ENCODE measurements at places on chromosomes 6 and 20.

DNA sequence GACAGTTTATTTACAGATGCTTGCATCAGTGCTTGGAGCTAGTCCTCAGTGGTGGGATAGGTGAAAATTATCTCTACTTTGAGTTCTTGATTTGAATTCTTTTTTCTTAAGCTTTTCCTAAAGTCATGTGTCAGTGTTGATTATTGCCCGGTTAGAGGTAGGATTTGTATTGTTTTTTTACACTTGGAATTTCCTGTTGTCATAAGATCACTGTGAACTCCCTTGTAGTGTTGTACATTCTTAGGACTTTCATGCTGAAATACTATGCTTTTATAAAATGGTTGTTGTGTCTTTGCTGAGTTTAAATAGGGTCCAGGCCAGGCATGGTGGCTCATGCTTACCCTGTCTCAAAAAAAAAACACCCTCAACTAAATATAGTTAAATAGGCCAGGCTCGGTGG, 20.3 kb downstream of the ASXL1 start:
- no peak overlapping the region for H3K4me3 ChIP-seq
- H3K36me3 ChIP-seq, result no peaks in the 10 kb centered on the region
- H3K27me3 ChIP-seq, result no peaks in the 10 kb centered on the region

DNA sequence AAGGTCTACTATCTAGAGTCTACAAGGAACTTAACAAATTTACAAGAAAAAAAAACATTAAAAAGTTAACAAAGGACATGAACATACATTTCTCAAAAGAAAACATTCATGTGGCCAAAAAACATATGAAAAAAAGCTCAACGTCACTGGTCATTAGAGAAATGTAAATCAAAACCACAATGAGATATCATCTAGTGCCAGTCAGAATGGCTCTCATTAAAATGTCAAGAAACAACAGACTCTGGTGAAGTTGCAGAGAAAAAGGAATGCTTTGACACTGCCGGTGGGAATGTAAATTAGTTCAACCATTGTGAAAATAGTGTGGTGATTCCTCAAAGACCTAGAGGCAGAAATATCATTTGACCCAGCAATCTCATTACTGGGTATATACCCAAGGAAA, 48.3 kb downstream of the OGFRL1 start:
- no peaks in the 10 kb centered on the region for H3K4me1 ChIP-seq
- H3K27ac ChIP-seq, result no peak overlapping the region
- DNase-seq, result no peak
- H3K27me3 ChIP-seq, result no peaks in the 10 kb centered on the region
- no peak overlapping the region for H3K4me3 ChIP-seq

- H3K4me3 ChIP-seq, result no peak within 1 kb of the TSS
- H3K27me3 ChIP-seq, result no peaks in the 10 kb centered on the region
- no peaks in the 10 kb centered on the region for H3K4me1 ChIP-seq
- no peak for DNase-seq
- no peak within 1 kb of the TSS for H3K27ac ChIP-seq
- H3K36me3 ChIP-seq, result no peaks in the 10 kb centered on the region
These were observed at the start of gene HLA-DQB2 for GRCh38 chr6:32763421-32763820. HLA-DQB2 (minus strand) TSS chr6:32763532; CDS start chr6:32763470, 62 bp downstream.

- no peaks in the 10 kb centered on the region for H3K36me3 ChIP-seq
- no peaks in the 10 kb centered on the region for H3K27me3 ChIP-seq
- H3K27ac ChIP-seq, result no peak overlapping the region
- no peaks in the 10 kb centered on the region for H3K4me1 ChIP-seq
- DNase-seq, result no peak
- H3K4me3 ChIP-seq, result no peak overlapping the region
These were observed 342.1 kb upstream of the NRSN1 start for GRCh38 chr6:23783901-23784300.

DNA sequence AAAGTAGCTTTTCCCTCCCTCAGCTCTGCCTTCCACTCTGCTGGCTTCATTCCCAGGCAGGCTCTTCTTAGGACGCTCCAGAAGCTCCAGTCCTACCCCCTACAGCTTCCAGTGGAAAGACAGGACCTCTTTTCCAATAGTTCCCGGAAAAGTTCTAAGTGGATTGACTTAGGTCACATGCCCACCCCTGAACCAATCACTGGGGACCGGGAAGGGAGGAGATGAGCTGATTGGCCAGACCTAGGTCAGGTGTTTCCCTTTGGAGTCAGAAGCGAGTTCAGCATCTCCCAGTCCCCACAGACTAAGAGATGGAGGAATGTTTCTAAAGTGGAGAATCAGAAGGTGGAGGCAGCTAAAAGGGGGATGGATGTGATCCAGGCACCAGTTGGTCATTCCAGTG, 62.9 kb upstream of the KCNG1 start:
- no peaks in the 10 kb centered on the region for H3K4me1 ChIP-seq
- H3K36me3 ChIP-seq, result no peaks in the 10 kb centered on the region
- no peak for DNase-seq
- no peak overlapping the region for H3K4me3 ChIP-seq
- peaks cover 2% of the 10 kb centered on the region for H3K27me3 ChIP-seq
- H3K27ac ChIP-seq, result no peak overlapping the region

DNA sequence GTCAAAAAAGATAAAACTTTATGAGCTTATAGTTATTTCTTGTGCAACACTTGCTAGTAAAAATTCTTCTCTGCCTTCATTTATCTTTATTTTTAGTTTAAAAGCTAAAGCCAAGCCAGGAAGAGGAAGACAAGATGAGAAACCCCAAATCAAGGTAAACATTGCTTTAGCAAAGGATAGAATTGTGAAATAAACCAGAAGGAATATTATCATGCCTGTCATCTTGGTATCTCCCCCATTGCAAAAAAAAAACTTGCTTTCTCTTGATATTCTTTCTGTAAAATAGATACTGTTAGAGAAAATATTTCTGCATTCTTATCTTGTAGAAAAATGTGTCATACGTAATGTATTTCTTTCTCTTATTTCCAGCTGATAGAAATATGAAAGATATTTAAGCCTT, 432.8 kb downstream of the GJA1 start:
- H3K4me3 ChIP-seq, result no peak overlapping the region
- H3K36me3 ChIP-seq, result no peaks in the 10 kb centered on the region

- no peak for DNase-seq
- H3K4me3 ChIP-seq, result no peak overlapping the region
- peak overlapping the region; percentile 59 for H3K27ac ChIP-seq
- no peaks in the 10 kb centered on the region for H3K4me1 ChIP-seq
- no peaks in the 10 kb centered on the region for H3K27me3 ChIP-seq
- H3K36me3 ChIP-seq, result no peaks in the 10 kb centered on the region
These were observed 252.0 kb upstream of the JAG1 start for GRCh38 chr20:10925767-10926166.

GRCh38 chr6:75106426-75106825, 99.4 kb downstream of the COL12A1 start:
- no peaks in the 10 kb centered on the region for H3K36me3 ChIP-seq
- H3K27ac ChIP-seq, result no peak overlapping the region
- no peak overlapping the region for H3K4me3 ChIP-seq
- DNase-seq, result no peak

GRCh38 chr6:73107016-73107415, 118.3 kb downstream of the KHDC1L start:
- no peaks in the 10 kb centered on the region for H3K27me3 ChIP-seq
- no peaks in the 10 kb centered on the region for H3K4me1 ChIP-seq
- no peak for DNase-seq
- no peak overlapping the region for H3K27ac ChIP-seq

DNA sequence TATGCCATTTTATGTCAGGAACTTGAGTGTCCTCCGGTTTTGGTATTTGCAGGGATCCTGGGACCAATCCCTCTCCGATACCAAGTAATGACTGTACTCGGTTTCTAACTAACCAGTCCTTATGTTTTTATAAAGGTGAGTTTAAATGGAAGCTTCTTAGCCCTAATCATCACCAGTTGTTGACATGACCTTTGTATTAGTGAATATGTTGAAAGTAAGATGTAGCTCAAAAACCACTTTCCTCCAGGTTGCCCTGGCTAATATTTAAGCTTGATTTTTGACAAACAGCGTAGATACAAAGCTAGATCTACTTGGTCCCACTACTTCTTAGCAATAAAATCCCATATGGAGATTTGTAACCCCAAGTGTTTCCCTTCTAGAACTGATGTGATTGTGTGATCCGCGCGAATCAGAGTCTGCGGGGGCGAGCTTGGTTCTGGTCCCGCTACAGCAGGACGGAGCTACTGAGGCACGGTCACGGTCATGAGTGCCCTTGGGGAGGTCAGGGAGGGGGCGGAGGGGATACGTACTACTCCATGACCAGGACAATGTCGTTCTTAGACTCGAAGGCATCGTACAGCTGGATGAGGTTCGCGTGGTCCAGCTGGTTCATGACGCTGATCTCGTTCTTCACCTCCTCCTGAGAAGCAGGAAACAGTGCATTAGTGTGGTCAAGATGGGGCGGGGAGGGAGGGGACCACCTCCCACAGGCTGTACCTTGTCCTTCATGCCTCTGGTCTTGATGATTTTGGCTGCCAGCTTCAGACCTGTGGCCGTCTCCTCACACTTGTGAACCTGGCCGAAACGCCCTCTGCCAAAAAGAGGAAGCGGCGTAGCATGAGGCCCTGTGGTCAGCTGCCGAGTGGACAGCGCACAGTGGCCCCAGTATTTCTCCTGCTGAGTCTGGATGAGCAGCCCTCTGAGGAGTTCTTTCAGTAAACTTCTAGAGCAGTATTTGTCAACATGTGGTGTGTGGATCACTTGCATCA, 65.7 kb downstream of the MYLK4 start:
- no peak overlapping the region for H3K4me3 ChIP-seq
- no peak overlapping the region for H3K27ac ChIP-seq
- H3K27me3 ChIP-seq, result no peaks in the 10 kb centered on the region
- no peaks in the 10 kb centered on the region for H3K36me3 ChIP-seq

DNA sequence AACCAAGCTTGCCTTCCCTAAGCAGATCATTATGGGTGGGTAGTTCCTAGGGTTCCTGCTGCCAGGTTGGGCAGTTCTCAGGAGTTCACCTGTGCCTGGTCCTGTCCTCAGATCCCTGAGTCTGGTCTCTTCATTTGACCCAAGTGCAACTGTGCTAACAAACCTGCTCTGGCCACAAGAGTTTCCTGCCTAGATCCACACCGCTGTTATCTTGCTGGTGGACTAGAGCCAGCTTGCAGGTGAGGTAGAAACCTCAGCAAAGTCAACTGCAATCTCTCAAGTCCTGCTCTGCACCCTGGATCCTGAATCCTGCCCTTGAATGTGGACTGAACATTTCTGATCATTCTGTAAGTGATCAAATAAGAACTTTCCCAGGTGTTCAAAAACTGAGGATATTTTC, 191.8 kb upstream of the LRFN2 start:
- no peak overlapping the region for H3K4me3 ChIP-seq
- DNase-seq, result no peak
- H3K36me3 ChIP-seq, result no peaks in the 10 kb centered on the region
- H3K27me3 ChIP-seq, result no peaks in the 10 kb centered on the region
- H3K27ac ChIP-seq, result no peak overlapping the region
- H3K4me1 ChIP-seq, result no peaks in the 10 kb centered on the region

- no peak overlapping the region for H3K4me3 ChIP-seq
- no peak for DNase-seq
- no peaks in the 10 kb centered on the region for H3K36me3 ChIP-seq
These were observed 116.2 kb upstream of the PLCB4 start for GRCh38 chr20:8952721-8953120.

DNA sequence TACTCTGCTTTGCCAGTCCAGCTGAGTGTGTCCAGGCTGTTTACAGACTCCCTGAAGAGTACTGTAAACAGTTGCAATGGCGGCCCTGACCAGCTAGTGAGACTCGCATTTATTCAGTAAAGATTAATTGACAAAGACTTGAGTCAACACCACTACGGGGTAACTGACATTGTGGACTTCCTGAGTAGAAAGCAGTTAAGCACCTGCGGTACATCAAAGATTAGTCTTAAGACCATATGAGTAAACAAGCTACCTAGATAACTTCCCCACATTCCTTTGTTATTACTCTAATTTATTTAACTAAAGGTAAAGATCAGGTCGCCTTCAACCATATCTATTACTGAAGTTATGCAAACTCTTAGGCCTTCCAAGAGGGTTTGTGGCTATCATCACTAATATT, 12.6 kb downstream of the VPS52 start:
- no peaks in the 10 kb centered on the region for H3K4me1 ChIP-seq
- H3K4me3 ChIP-seq, result no peak overlapping the region
- no peaks in the 10 kb centered on the region for H3K27me3 ChIP-seq
- no peak for DNase-seq
- no peaks in the 10 kb centered on the region for H3K36me3 ChIP-seq
- H3K27ac ChIP-seq, result no peak overlapping the region

- no peaks in the 10 kb centered on the region for H3K27me3 ChIP-seq
- H3K36me3 ChIP-seq, result no peaks in the 10 kb centered on the region
- H3K4me3 ChIP-seq, result no peak overlapping the region
- H3K27ac ChIP-seq, result no peak overlapping the region
- no peak for DNase-seq
These were observed 703.6 kb upstream of the SLC35B3 start for GRCh38 chr6:9138936-9139335.

- no peaks in the 10 kb centered on the region for H3K4me1 ChIP-seq
- no peak for DNase-seq
- H3K4me3 ChIP-seq, result no peak overlapping the region
- H3K27ac ChIP-seq, result no peak overlapping the region
- no peaks in the 10 kb centered on the region for H3K36me3 ChIP-seq
These were observed 56.4 kb upstream of the SLC22A1 start for GRCh38 chr6:160065200-160065599.

- H3K27me3 ChIP-seq, result no peaks in the 10 kb centered on the region
- no peak overlapping the region for H3K27ac ChIP-seq
- H3K4me3 ChIP-seq, result no peak overlapping the region
- H3K4me1 ChIP-seq, result no peaks in the 10 kb centered on the region
- no peak for DNase-seq
These were observed 717.4 kb upstream of the MANEA start for GRCh38 chr6:94859924-94860323.

- H3K36me3 ChIP-seq, result no peaks in the 10 kb centered on the region
- H3K27ac ChIP-seq, result no peak overlapping the region
- H3K4me1 ChIP-seq, result no peaks in the 10 kb centered on the region
- H3K4me3 ChIP-seq, result no peak overlapping the region
- H3K27me3 ChIP-seq, result no peaks in the 10 kb centered on the region
These were observed 30.1 kb upstream of the BCLAF1 start for GRCh38 chr6:136319732-136320131.

- H3K36me3 ChIP-seq, result no peaks in the 10 kb centered on the region
- no peak overlapping the region for H3K4me3 ChIP-seq
- no peak for DNase-seq
- H3K27me3 ChIP-seq, result no peaks in the 10 kb centered on the region
- H3K4me1 ChIP-seq, result no peaks in the 10 kb centered on the region
These were observed 282.1 kb downstream of the TPBG start for GRCh38 chr6:82645536-82646230.

- no peaks in the 10 kb centered on the region for H3K36me3 ChIP-seq
- no peak overlapping the region for H3K27ac ChIP-seq
- no peaks in the 10 kb centered on the region for H3K4me1 ChIP-seq
- H3K27me3 ChIP-seq, result no peaks in the 10 kb centered on the region
- H3K4me3 ChIP-seq, result peak overlapping the region; percentile 25
These were observed 158.9 kb downstream of the TBXT start for GRCh38 chr6:166008441-166009369.

- no peaks in the 10 kb centered on the region for H3K4me1 ChIP-seq
- DNase-seq, result no peak
- H3K36me3 ChIP-seq, result no peaks in the 10 kb centered on the region
- no peaks in the 10 kb centered on the region for H3K27me3 ChIP-seq
- no peak overlapping the region for H3K27ac ChIP-seq
These were observed 863.1 kb downstream of the MAFB start for GRCh38 chr20:39825950-39826349.
